A673 (cell line): ENCODE measurements at places on chromosomes 6 and 20.
A peak's percentile ranks its signal among the peaks of the same experiment; 100 is the strongest.

DNA sequence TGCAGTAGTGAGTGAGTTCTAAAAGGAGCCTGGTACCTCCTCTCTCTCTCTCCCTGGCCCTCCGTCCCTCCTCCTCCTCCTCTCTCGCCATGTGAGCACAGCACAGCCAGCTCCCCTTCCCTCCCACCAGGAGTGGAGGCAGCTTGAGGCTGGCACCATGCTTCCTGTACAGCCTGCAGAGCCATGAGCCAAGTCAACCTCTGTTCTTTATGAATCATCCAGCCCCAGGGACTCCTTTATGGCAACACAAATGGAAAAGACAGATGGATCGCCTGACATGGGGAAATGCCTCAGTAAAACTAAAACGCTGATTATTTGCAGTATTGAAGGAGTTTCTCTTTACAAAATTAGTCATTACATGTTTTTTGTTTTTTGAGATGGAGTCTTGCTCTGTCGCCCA, 233.7 kb upstream of the ARID1B start:
- no peak for DNase-seq

DNA sequence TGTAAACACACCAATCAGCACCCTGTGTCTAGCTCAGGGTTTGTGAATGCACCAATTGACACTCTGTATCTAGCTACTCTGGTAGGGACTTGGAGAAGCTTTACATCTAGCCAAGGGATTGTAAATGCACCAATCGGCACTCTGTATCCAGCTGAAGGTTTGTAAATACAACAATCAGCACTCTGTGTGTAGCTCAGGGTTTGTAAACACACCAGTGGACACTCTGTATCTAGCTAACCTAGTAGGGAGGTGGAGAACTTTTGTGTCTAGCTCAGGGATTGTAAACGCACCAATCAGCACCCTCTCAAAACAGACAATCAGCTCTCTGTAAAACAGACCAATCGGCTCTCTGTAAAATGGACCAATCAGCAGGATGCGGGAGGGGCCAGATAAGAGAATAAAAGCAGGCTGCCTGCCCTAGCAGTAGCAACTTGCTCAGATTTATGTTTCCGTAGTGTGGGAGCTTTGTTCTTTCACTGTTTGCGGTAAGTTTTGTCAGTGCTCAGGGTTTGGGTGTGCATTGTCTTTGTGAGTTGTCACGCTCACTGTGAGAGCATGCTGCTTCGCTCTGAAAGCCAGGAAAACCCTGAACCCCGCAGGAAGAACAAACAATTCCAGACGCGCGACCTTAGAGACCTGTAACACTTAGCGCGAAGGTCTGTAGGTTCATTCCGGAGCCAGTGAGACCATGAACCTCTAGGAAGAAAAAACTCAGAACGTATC, 37.0 kb downstream of the RIOK1 start:
- DNase-seq, result no peak

DNA sequence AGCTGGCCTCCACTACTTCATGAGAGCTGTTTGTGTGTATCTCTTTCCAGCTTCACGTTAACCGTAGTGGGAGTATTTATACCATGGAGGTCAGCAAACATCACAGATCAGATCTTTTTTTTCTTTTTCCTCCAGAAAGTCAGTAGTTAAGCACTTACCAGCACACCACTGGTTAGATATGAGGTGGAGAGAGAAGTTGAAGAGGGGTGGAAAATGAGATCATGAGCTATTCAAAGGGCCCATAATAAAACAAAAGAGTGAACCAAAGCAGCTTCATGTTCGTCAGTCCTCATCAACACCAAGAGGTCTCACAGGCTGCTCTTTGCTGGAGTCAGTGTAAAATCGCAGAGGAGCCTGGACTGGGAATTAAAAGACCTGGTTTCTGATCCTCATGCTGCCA, 125.1 kb upstream of the SGK1 start:
- no peak for DNase-seq

DNA sequence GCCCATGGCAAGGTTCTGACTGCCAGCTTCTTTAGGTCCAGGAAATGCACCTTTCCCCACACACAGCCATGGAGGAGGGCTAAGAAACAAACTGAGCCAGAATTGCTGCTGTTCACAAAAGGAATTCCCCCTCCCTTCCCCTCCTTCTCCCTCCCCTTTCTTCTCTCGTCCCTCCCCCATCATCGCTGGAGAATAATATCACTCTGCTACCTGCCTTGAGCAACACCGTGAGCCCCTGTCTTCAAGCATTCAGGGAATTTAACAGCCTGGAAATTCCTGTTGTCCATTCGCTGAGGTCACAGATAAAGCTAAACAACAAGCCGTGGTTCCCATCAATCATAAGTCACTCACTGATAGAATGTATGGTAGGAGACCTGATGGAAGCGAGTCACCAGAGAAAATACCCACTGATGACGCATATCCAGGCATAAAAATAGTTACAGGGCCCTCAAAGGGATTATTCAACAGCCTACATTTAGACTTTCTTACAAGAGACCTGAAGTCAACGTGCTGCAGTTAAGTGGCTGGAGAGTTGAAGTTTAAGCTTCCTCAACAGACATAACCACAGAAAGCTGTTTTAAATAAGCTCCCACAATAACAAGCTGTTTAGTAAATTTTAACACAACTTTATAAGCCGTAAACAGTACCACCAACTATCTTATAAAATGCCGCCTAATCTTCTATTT, 59.7 kb downstream of the HIVEP2 start:
- peak; percentile 54 for DNase-seq

DNA sequence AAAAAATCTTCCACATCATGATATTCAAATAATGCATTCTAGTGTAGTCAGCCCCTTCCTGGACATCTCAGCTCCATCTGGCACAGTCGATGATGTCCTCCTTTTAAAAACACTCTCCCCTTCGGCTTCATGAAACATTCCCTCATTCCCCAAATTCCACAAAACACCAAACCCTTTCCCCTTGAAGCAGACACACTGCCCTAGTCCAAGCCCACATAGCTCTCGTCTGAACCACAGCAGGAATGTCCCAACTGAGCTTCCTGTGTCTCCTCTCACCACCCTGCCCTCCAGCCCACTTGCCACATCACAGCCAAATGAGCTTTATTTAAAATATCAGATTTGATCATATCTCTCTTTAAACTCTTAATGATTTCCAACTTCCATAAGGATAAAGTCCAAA, 106.4 kb upstream of the CARMIL1 start:
- no peak for DNase-seq

- DNase-seq, result no peak
Measured at GRCh38 chr20:58303547-58303946, 6.0 kb upstream of the RAB22A start.

DNA sequence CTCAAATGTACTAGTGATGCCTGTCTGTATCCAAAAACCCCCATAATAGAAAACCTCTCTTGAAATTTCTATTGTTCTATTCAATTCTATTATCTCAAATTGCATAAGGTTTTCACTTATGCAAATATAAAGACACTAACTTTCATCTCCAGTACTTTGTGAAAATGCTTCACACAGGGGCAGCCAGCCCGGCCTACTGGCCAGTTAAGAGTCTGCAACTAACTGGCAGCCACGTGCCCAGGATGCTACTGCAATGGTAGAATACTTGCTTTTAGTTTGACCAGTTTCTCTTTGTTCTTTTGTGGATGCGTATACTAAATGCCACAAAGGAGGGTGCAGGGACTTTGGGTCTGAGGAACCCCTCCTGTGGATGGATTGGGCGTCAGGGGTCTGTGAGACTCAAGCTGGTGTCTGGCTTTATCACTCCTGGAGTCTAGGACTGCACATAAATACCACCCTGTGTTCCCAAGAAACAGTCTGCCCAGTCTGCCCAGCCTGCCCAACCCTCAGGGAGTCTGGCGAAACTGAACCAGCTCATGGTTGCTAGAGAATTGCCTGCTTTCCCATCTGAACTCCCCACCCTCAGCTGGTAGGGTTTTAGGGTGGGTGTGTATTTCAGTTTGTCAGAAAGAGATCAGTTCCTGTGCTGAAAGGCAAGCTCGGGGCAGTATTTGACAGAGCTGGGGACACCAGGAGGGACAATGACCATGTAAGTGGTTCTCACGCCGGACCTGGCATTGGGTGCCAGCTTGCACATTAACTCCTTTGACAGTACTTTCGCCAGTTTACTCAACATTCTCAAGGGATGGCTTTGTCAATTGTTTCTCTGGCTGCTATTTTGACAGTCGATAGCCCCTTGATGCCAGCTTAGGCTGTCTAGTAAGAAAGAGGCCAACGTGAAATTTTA, 558.2 kb upstream of the JAG1 start:
- DNase-seq, result no peak

DNA sequence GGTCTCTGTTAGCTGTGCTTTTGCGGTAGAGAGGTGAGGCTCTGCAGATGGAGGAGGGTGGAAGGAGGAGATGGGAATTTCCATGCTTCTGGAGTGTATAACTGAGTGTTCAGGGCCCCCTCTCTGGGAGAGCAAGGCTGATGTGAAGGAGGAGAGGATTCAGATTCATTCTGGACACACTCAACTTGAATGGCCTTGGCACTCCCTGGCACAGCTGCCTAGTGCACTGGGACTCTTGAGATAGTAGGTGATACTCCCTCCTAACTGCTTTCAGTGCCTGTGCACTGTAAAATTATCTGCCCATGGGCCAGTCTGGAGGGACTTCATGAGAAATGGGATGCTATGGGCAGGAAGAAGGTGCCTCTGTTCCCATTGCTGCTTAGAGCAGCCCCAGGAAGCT, 54.2 kb upstream of the MYL9 start:
- DNase-seq, result no peak

DNA sequence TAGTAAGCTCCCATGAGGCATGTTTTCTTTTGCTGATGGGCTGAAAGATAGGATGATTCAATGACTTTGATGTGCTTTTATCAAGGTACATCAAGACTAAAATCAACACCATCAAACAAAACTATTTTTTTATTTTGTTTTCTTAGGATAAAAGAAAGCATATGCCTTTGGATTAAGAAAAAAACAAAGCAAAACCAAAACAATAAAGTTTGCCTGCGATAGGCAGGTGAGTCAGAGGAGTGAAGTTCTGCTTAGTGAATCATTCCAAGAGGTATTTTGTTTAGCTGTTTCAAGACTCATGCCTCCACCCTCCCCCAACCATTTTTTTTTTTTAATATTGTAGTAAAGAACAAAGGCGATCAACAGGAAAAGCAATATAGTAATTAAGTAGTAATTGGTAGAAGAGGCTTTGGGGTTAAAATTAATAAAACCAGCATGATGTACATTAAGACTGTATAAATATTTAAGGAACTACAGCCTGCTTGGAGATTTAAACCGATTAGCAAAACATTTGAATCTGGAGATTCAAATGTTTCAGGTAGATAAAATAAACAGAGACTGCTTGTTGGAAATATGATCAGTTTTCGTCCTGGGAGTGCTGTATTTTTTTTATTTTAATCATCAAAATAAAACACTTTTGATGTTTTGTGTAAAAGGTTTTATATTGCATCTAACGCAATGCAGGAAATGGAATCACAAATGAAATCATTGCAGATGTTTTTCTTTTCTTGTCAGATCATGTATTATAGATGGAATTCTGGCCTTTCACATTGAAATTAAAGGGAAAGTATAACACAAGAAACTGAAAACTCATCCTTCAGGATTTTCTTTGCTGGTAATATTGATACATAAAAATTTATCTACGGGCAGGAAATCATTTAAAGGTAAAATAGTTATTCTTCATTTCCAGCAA, 482.3 kb upstream of the MANEA start:
- DNase-seq, result peak; percentile 8

GRCh38 chr6:167056370-167056769, 57.2 kb downstream of the CEP43 start:
- no peak for DNase-seq

DNA sequence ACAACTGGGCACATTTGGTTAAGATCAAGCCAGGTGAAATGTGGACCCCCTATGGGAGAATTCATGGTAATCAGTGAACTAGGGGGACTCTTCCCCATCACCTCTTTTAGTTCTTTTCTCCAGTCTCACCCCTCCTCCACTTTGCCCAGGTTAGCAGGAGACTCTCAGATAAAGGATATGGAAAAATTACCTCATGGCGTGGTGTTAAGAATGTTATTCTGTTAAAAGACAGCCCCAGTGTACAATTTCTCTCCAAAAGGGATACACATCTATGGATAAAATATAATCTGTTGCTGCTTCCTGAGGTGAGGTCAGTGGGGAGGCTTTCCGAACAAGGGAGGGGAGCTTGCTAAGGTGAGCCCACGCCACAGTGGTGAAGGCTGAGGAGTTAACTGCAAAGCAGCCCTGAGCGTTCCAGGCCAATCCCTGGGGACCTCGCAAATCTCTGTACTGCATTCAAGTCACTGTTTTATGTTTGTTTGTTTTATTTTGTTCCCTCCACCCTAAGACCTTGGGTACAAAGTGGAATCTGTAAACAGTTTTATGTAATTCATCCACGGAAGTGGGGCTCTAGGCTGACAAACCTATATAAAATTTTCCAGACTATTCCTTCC, 52.0 kb downstream of the ADGRF1 start:
- no peak for DNase-seq

DNA sequence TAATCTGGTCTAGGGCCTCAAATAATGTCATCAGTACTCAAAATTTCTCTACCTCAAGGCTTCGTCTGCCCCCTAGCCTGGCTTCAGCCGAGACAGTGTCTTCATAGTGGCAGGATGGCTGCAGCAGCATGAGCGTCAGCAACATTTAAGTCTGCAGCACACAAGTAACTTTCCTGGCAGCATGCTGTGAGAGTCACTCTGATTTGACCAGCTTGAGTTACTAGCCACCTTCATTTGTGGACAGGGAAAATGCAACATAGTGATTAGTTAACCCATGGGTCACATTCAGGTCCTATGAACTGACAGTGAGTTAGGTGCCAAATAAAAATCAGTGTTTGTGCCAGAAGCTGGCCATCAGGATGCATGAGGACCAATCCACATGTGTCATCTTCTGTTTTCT, 209.9 kb upstream of the SLC35B3 start:
- DNase-seq, result no peak

DNA sequence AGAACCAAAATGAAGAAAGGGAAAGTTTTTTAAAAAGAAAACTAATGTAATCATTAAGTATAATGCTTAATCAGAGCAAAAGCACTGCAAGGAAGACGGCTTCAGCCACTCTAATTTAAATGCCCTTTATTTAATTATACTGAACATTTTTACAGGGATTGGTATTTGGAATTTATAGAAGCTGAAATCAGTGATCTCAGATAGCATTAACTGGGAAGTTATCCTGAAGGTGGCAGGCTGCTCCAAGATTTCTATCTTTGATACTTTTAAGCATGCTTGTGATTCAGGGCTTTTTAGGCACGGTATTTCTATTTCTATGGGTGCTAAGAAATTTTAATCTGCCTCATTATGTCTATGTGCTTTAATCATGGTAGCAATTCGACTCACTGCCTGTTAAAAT, 1.3 kb upstream of the NDUFAF4 start:
- DNase-seq, result peak; percentile 70

DNA sequence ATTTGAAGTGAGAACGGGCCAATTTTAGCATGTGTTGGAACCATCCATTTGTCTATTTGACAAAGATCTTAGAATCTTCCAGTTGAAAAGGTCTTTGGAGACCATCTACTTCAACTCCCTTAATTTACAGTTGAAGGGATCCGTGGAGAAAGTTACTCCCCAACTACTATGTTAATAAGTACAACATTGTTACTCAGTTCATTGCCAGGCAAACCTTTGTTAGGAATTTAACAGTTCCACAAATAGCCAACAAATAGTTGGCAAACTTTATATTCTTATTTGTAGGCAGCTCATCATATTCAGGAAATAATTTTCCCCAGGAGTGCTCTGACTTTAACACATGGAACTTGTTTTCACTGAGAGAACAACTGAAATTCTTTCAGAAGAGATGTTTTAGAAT, 81.0 kb upstream of the FLRT3 start:
- DNase-seq, result no peak
